ENCODE measurements at places on chromosomes 13 and 19. TPM values are rescaled to one million over a fixed set of nuclear protein-coding genes. Genes with fewer than 3 reads are reported as not detected.

DNA sequence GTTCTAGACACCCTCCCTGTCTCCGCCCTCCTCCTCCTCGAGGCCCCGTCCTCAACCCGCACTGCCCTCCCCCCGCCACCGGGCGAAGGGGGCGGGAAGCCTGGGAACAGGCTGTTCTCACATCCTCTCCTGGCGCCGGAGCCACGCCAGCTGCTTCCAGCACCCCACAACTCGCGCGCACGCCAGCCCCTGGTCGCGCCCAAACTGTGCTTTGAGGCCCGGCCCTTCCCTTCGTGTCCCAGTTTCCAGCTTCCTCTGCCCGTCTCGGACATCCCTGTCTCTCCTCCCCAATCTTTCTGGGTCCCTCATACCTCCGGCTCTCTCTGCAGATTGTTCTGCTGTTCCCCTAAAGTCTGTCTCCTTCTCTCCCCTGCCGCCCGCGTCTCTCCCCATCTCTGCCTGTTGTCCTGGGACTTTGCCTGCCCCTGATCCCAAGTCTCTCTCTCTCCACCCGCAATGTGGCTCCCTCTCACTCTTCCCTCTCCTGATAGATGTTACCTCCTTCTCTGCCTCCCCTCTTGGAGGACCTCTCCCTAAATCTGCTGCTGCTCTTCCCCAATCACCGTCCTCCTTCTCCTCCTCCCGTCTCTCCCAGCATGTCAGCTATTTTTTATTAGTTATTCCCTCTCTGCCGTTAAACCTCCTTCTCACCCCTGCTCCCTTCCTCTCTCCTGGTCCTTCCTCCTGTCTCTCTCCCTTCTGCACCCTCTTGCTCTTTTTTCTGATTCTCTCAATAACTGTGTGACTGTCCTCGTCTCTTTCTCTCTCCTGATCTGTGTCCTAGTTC is 14.2 kb downstream of the DPF1 start:
- H3K27ac ChIP-seq: no peak overlapping the region
- no peak for DNase-seq
- H3K4me1 ChIP-seq: peaks cover 13% of the 10 kb centered on the region
- H3K36me3 ChIP-seq: no peaks in the 10 kb centered on the region
- no peak overlapping the region for H3K4me3 ChIP-seq

- H3K27me3 ChIP-seq: no peaks in the 10 kb centered on the region
- no peak overlapping the region for H3K27ac ChIP-seq
- H3K4me3 ChIP-seq: no peak overlapping the region
- DNase-seq: no peak
Observed at GRCh38 chr13:45362939-45363338, 22.0 kb upstream of the TPT1 start.

- H3K27ac ChIP-seq: no peak overlapping the region
- no peaks in the 10 kb centered on the region for H3K36me3 ChIP-seq
- H3K4me1 ChIP-seq: peaks cover 4% of the 10 kb centered on the region
- H3K4me3 ChIP-seq: no peak overlapping the region
- H3K27me3 ChIP-seq: no peaks in the 10 kb centered on the region
Observed at GRCh38 chr13:78137404-78138142, 218.9 kb upstream of the EDNRB start.

- H3K27ac ChIP-seq: no peak overlapping the region
- no peak overlapping the region for H3K4me3 ChIP-seq
- H3K4me1 ChIP-seq: no peaks in the 10 kb centered on the region
- H3K36me3 ChIP-seq: no peaks in the 10 kb centered on the region
- H3K27me3 ChIP-seq: no peaks in the 10 kb centered on the region
Observed at GRCh38 chr13:33710924-33711323, 107.0 kb upstream of the RFC3 start.

- H3K4me3 ChIP-seq: peak within 1 kb of the TSS; percentile 97
- DNase-seq: peak; percentile 79
- no peaks in the 10 kb centered on the region for H3K27me3 ChIP-seq
Observed at GRCh38 chr19:3062165-3063105, at the start of gene TLE5. Gene TLE5 (minus strand): TSS chr19:3062495. CDS start chr19:3062200, 295 bp downstream.

GRCh38 chr13:50805805-50806204 is 37.7 kb downstream of the DLEU7 start:
- H3K27me3 ChIP-seq: no peaks in the 10 kb centered on the region
- H3K27ac ChIP-seq: no peak overlapping the region
- H3K4me1 ChIP-seq: no peaks in the 10 kb centered on the region
- no peak overlapping the region for H3K4me3 ChIP-seq

DNA sequence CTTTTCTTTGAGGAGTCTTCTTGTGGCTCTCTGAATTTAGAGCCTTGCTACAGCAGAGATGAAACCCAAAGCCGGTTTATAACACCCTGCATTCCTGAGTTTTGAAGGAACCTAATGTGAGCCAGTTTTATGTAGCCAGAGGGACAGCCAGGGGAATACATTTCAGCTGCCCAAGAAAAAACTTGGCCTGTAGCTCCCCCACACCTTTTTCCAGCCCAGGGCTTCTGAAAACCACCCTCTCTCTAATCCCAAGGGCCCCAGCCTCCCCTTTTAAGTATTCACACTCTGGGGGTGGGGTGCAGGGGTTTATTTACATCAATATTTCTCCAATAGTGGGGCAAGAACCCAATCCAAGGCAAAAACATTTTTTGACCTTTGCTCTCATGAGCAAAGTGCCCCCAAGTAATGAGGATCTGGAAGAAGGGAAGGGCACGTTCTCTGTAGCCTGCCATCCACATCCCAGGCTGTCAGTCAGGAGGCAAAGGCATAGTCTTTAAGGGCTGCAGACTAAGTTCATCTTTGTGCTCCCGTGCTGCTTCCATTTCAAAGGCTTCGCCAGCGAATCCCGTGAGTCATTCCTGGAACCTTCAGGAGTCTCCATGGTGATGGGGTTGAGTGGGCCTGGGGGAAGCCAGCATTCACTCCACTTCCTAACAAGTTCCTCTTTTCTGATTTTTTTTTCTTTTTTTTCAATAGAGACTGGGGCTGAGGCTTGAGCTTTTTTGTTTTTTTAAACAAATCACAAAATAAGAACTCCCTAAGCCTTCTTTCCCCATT is 33.2 kb upstream of the MEDAG start:
- H3K4me1 ChIP-seq: no peaks in the 10 kb centered on the region
- H3K4me3 ChIP-seq: no peak overlapping the region
- H3K27ac ChIP-seq: no peak overlapping the region
- no peak for DNase-seq

DNA sequence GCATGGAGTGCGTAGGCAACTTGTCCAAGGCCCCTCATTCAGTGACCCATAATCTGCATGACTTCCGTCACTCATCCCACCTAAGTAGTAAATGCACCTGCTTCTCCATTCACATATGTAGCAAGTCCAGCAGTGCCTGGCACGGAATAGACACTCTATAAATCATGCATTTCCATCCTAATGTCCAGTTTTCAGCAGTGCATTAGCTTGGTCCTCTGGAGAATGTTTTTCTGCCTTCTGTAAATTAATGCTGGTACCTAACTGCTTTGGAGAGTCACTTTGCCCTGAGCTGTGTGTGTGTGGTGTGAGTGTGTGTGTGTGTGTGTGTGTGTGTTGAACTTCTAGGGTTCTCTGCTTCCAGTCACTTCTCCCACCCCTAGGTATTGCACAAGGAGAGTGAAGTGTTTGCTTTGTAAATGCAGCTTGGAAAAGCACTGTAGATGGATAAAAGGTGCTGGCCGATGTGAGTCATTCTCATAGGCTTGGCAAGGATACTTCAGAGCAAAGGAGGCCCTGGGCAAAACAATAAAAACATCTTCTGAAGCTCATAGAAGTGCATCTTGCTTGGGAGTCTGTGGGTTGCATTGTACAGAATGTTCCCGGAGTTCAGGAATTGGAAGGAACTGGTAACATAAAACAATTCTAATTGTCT is 181.8 kb downstream of the KATNAL1 start:
- H3K36me3 ChIP-seq: no peaks in the 10 kb centered on the region
- no peaks in the 10 kb centered on the region for H3K27me3 ChIP-seq
- no peak overlapping the region for H3K27ac ChIP-seq

The SIGLEC12 gene
- total RNA-seq: 1.0 TPM

The LYL1 gene
- total RNA-seq: 2.5 TPM

The NLRP4 gene
- not detected for total RNA-seq

The KIR3DL1 gene
- 0.28 TPM for total RNA-seq

The CAB39L gene
- total RNA-seq: 5.8 TPM

All from CD8-positive, alpha-beta memory T cell (primary cell).